Activated T-helper 1 cell treated with Interleukin-2 at 50 U/mL for 16 hours (primary cell): ENCODE measurements at places on chromosomes 6 and 20.

DNA sequence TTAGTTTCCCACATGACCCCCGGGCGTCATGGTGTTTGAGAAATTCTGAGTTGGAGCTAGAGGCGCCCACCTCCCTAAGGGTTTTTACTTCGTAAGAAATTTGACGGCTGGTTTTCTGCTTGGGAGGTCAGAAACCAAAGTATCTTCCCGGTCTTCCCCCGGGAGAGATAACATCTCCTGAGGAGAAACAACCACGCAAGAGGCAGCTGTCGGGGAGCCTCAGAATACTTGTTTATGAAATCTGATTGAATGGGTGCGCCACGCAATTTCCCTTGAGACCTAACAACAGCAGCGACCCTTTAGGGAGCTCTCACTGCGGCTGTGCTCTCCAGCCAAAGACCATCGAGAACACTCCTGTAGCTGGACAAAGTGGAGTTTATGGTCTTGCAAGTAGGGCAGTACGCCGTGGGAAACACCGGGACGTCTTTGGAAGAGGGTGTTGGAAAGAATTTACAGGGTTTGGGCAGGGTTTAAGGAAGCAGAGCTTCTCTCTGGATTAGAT is 608 bp upstream of the EIF2S2 start:
- DNase-seq = no peak

DNA sequence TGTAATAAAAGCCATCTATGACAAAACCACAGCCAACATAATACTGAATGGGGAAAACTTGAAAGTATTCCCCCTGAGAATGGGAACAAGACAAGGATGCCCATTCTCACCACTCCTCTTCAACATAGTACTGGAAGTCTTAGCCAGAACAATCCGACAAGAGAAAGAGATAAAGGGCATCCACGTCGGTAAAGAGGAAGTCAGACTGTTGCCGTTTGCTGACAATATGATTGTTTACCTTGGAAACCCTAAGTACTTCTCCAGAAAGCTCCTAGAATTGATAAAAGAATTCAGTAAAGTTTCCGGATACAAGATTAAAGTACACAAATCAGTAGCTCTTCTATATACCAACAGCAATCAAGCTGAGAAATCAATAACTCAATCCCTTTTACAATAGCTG is 14.0 kb upstream of the RUNX2 start:
- no peak for DNase-seq

- no peak for DNase-seq
Observed at GRCh38 chr20:62726716-62727583, 18.3 kb downstream of the NTSR1 start.

- DNase-seq = no peak
Observed at GRCh38 chr20:25290646-25291431, 43.0 kb downstream of the PYGB start.

- no peak for DNase-seq
Observed at GRCh38 chr6:8859501-8859900, 424.2 kb upstream of the SLC35B3 start.

DNA sequence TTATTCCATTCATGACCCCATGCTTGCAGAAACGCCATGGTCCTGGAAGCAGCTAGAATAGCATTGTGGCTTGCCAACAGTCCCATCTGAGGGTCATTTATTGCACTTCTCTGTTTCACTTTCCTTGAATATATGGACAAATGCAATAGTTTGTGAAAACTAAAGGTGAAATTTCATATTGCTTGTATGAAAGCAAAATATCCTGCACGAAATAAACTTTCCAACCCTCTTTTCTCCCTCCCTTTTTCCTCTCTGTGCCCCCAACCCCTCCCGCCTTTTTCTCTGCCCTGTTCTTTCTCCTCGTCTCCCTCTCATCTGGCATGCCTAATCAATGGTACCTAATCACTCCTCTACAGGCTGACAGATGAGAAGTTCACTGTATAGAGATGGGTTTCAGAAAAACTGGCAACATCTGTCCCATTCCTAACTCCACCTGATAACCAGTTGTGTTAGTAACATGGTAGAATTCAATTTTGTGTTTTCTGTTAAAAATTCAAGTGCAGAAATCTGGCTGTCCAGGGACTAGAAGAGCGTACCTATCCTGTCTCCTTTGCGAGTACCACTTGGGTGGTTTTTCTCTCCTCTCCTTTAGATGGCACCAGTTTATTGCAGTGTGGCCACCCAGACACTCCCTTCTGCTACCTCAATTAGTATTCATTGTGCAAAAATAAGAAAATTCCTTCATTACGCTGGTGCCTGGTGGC is 198.6 kb downstream of the FOXA2 start:
- no peak for DNase-seq

- no peak for DNase-seq
Observed at GRCh38 chr20:53130795-53131194, 158.6 kb downstream of the TSHZ2 start.

DNA sequence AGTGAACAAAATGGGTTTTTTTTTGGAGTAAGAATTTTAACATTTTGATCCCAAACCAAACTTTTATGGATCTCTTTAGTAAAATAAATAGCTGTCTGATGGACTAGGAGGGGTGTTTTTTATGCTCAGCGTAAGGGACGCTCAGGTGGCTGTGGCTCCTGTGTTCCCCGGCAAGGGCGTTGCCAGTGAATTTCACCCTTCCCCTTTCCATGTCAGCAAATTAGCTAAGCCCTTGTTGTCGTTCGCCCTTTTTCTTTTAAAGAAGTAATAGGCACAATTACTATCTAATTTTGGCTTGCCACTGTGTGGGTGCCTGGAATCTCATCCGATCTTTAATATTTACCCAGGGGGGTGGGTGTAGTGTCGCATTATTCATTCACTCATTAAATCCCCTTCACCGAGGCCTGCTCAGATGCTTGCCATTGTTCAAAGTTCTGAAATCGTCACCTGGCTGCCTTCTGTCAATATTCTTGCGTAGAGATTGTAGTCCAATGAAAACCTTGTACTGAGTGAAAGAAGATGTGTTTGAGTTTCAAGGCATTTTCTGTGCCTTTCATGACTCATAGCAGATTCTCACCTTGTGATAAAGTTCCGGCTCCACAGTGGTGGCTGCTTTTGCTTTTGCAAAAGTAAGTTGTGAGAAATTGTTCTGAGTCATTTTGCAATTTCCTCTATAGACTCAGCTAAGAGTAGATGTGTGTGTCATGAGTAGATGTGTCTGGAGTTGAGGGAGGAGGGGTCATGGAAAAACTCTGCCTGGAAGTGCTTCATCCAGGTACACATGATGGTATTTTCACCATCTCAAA is 40.0 kb upstream of the CLDN20 start:
- DNase-seq = peak; percentile 4

DNA sequence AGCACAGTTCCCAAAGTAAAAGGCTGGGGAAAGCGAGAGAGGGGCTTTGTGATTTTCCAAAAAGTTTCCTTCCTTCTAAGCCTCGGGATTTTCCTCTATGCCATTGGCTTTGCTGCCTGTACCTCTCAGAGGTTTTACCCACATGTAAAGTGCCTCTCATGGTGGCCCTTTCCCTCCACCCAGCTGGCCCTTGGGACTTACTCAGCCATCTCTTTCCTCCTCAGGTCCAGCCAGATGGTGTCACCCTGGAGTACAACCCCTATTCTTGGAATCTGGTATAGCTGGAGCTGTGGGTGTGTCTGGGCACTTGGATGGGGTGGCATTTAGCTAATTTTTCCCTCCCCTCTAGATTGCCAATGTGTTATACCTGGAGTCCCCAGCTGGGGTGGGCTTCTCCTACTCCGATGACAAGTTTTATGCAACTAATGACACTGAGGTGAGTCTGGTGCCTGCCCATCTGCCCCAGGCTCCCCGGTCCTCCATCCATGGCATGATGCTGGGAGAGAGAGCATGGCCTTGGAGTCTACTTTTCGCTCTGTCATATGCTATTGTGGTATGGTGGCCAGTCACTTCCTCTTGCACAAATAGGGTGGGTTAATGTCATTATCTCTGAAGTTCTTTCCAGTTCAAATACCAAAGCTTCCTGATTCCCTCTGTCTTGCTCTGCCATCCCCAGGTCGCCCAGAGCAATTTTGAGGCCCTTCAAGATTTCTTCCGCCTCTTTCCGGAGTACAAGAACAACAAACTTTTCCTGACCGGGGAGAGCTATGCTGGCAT is 1.1 kb downstream of the CTSA start:
- no peak for DNase-seq

DNA sequence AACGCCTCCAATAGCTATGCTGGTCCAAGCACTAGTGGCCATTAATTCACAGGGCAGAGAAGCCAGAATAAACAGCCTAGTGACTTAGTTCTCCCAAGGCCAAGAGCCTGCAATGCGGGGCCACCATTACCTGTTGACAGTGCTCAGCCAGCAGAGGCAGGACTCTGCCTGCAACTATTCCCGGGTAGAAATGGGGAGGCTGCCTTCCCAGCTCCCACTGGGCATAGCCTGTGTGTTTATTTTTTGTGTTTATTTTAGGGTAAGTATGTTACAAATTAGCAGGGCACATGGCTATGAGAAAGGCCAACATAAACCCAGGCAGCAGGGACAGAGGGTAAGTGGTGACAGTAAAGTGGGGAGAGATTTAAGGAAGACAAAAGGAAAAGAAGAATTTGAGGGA is 5.0 kb downstream of the GNAS-AS1 start:
- DNase-seq = no peak

GRCh38 chr6:87674290-87674689 is 27.7 kb downstream of the AKIRIN2 start:
- DNase-seq = no peak

GRCh38 chr20:14489544-14489943 is 152.1 kb upstream of the FLRT3 start:
- no peak for DNase-seq

DNA sequence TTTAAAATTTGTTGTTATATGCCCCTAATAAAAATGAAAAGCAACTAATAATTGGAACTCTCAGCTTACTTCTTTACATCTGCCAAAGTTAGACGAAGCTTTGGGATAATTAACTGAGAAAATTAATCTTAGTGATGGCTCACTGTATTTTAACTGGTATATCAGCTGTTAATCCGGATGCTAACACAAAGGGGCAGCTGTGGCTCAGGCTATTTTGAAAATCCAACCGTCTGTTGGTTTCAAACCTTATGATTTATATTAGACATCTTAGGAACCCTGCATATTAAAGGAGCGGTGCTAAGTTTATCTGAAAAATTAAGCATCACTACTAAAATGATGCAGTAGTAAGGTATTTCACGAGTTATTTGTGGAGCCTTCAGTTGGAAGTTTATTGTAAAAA is 96.6 kb downstream of the AKAP7 start:
- DNase-seq = no peak

DNA sequence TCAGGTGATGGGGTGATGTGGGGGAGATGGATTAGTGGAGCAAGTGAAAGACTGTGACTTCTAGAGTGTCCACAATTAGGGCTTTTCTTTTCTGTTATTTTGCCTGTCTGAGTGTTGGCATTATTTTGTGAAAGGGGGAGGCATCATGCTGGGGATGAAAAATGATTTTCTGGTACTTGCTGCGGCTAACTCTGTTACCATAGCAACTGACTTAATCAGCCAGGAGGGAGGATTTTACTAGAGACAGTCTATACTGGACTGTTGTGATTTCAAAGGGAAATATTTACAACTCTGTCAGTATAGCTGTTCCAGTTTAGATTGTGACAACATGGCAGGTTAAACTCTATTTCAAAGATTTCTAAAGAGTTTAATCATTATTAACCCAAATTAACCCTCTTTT is 30.4 kb upstream of the MRAP2 start:
- DNase-seq = no peak

- DNase-seq = no peak
Observed at GRCh38 chr6:146289816-146290588, 253.6 kb upstream of the RAB32 start.

DNA sequence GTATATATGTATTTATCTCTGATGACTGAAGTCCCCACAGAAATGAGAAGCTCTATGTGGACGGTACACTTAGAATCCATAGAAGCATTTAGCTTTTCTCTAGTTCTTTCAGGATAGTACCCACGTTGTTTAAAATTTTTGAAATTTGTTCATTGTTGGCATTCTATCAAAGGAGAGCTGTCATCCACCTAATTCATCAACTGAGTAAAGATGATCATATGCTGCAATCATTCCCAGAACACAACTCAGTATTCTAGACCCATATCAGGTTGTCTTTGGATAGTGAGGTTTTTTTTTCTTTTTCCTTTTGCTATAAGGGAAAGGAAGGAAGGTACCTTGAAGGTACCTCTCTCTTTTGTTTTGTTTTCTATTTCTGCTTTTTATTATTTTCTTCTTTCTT is 9.3 kb downstream of the SERAC1 start:
- DNase-seq = no peak

GRCh38 chr20:5482791-5483190 is 166.0 kb upstream of the PROKR2 start:
- DNase-seq = no peak

GRCh38 chr6:141437011-141437410 is 695.7 kb upstream of the GJE1 start:
- DNase-seq = no peak

GRCh38 chr6:113847447-113847846 is 9.7 kb upstream of the MARCKS start:
- no peak for DNase-seq

DNA sequence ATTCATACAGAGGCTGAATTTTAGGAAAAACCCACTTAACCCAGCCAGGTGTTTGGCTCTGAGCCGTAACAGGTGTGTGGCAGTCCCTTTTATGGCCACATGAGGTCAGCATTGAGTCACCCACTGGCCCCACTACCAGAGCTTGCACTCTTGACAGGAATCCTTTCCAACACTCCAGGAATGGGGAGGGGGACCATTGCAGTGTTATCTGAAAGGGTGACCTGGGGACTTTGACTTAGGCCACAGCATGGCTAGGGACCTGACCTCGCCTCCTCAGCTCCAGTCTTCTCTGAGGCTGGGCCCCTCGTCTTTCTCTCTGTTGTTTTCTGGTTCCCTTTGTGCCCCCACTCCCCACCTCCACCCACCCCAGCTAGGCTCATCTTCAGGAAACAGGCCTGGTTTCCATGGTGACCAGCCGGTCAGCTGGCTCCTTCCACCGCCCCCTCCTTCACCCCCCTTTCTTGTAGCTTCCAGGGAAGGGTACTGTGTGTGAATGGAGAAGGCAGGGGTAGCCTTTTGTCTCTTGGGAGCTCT is 2.1 kb upstream of the TMEM151B start:
- DNase-seq = no peak

DNA sequence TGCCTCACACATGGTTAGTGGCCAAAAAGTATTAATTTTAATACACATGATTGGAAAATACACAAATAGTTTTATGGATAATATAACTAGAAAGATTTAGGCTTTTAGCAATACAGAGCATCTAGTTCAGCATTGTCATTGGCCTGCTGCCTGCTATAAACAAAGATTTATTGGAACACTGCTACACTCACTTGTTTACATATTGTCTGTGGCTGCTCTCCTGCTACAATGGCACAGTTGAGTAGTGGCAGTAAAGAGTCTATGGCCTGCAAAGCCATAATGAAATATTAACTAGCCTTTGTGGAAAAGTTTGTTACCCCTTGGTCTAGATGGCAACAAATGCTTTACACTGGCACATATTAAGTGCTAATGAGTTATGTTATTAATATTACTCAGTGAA is 37.8 kb downstream of the ZNF451 start:
- no peak for DNase-seq

- DNase-seq = no peak
Observed at GRCh38 chr20:18639501-18639979, 51.7 kb downstream of the DTD1 start.

GRCh38 chr6:28254121-28254519 is 2.1 kb upstream of the ZKSCAN4 start:
- DNase-seq = no peak

GRCh38 chr20:62628691-62629090 is 13.6 kb upstream of the SLCO4A1 start:
- no peak for DNase-seq

- no peak for DNase-seq
Observed at GRCh38 chr6:42963855-42964605, 3.5 kb downstream of the GNMT start.

GRCh38 chr20:40572251-40572650 is 116.8 kb downstream of the MAFB start:
- no peak for DNase-seq

GRCh38 chr6:13383328-13384163 is 55.2 kb upstream of the TBC1D7 start:
- DNase-seq = no peak
